C1 segment of cervical spinal cord (tissue), 14 donors: ENCODE measurements at places on chromosomes 7 and 10.

DNA sequence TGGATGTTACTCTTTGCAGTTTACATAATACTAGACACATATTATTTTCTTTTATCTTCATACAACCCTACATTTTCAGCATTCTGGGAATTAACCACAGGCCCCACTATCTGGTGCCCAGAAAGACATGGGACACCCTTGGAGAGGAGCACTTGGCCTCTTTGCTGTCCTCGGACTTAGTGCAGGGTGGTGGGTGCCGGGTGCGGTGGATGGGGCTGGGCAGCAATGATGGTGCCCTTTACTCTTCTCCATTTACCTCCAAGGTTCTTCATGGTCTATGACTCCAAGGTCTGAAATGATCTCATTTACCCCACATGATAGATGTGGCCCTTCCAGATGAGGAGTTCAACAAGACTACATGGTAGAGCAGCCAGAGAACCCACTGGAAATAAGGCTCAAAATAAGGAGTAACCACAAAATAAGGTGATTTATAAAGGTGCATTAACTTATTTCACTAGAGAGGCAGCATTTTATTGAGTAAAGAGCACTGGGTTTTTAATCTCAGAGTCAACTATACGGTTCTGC is 56.2 kb upstream of the IGFBP3 start:
- no peak for DNase-seq

- DNase-seq, result no peak
These were observed 50.3 kb downstream of the ENO4 start for GRCh38 chr10:116899626-116900025.

- DNase-seq, result no peak
These were observed 62.6 kb upstream of the ABCB4 start for GRCh38 chr7:87538052-87538451.

DNA sequence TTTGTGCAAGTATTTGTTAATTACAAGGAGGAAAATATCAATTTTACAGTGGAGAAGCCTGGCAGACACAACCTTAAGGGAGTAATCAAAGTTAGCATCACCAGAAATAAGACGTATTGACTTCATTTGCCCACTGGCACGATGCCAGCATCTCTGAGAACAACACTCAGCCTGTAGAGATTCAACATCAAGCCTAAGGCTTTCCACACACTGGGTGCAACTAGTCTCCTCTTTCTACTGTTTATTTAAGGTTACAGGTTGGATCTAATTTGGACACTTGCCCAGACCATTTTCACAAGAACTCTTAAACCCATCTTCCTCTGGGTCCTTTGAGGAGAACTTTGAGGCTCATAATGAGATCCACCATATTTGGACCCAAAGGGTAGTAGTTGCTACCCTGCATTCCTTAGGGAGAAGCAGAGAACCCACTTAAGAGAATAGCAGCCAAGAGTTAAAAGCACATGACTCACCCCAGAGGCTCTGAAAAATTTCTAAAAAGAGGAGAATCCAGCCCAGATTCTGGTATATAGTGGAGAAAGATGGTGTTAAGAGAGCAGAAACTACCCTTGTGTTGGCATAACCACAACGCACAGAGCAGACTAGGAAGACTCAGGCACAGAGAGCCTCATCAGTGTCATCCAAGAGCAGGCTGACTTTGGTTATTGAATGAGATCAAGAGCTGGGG is 97.3 kb downstream of the CCDC71L start:
- DNase-seq, result no peak

DNA sequence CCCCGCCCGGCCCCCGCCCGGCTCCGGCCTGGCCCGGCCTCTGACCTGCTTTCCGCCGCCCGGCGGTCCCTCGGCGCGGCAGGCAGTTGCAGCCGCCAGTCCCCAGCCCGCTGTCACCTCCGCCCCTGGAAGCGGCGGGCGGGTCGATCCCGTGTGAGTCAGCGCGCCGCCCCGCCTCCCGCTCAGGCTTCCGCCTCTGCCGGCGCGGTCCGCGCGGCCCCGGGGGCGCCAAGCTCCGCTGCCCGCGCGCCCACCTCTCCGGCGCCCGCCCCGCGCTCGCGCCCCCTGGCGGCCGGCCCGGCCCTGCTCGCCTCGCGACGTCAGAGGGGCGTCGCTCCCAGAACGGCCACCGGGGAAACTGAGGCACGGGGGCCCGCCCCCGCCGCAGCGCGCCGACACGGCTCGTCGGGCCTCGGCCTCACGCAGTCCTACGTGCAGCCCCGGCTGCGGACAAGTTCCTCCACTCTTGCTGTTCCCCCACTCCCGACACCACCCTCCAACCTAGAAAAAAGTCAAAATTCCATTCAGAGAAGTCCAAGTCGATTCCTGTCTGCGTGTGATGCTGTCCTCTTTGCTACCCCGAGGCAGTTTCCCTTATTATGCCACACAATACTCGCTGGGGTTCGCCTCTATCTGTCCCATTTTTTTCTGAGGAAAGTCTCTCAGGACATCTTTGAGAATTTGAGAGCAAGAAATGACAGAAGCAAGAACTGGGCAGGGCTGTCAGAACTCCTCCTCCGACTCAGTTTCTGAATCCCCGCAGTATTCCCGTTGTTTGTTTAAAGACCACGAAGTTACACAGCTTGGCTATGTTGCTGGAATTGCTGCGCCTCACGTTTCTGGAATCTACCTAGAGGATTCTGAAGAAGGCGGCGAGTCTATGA is at the start of gene DNMBP:
TSS of gene DNMBP (minus strand) at position 155 of the 884 bp plus-strand sequence. CDS start 37,823 bp downstream, outside the sequence.
- DNase-seq, result peak; percentile 84

DNA sequence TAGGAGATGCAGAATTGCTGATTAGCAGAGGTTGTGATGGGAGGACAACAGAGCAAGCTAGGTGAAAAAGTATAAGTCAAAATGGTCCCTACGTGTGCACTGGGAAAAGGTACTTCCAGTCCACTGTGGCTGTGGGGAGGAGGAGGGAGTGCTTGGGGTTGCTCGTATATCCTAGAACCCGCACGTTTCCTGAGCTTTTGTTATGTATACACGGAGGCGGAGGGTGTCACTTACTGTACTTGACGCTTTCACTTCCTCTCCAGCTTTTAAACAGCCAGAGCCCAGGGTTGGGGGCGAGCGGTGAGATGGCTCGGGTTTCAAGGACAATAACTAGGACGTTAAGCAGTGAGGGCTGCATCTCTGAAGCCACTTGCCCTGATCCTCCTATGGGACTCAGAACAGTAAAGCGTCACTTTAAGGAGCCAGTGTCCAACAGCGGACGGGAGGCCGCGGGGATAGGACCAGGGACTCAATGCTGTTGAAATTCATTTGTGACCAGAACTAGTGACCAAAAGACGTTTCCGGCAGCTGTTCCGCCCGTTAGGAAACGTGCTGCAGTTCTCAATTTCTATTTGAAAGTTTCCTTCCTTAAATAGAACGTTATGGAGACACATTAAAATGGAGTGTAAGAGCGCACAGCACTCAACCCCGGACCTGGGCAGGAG is 985 bp upstream of the ETV1 start:
- peak; percentile 54 for DNase-seq

DNA sequence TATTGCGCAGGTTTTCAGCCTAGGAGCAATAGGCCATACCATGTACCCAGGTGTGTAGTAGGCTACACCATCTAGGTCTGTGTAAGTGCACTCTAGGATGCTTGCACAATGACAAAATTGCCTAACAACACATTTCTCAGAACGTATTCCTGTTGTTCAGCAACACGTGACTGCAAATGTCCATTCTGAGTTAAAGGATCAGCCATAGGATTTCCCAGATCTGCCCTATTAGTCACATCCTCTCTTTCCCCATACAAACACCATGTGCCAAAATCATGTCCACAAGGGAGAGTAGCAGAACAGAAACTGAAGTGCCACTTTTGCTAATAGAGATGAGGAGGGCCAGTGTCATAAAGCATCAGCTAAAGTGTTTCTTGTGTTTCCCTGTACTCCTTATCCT is 42.6 kb upstream of the AMPH start:
- DNase-seq, result no peak

GRCh38 chr7:115864082-115864481 is 166.5 kb downstream of the TFEC start:
- DNase-seq, result no peak
